Daoy (cell line): ENCODE measurements at places on chromosomes 13 and 19.

- DNase-seq, result no peak
Measured at GRCh38 chr13:34467450-34468083, 474.5 kb upstream of the NBEA start.

GRCh38 chr19:54154603-54155345, 4.7 kb downstream of the LENG1 start:
- no peak for DNase-seq

DNA sequence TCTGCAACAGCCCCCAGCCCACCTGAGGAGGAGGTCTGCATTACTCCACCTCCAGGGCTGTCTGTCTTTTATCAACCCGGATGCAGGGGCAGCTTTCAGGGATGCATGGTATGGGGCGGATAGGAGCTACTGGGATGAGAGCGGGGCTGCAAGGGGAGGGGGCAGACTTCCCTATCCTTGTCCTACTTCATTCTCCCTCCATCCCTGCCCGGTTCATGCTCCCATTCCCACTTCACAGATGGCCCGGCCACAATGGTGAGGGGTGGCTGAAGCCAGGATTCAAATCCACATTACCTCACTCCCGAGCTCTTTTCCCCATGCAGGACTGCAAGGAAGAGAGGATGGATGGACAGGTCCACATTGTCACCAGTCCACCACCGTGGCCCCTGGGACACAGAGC, 40.5 kb upstream of the VSTM2B start:
- DNase-seq, result no peak

GRCh38 chr19:44698492-44699201, at the start of gene CEACAM16:
CEACAM16 (plus strand) TSS chr19:44699151; CDS start chr19:44701457, 2,306 bp downstream.
- no peak for DNase-seq

DNA sequence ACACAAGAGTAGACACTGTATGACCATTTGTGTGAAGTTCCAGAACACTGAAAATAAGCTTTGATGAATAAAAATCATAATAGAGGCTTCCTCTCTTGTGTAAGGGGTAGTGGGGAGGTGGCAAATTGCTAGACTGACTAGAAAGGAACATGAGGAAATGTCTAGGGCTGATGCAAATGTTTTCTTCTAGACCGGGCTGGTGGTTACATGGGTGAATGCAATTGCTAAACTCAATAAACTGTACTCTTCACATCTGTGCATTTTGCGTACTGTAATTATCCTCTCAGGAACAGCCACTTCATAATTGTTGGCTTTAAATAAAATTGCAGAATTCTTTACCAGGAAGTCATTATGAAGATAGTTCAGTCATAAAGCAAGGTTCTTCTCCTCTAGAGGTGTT, 5.2 kb upstream of the KBTBD7 start:
- DNase-seq, result no peak

- no peak for DNase-seq
Measured at GRCh38 chr13:23752111-23753001, 136.8 kb downstream of the MIPEP start.

DNA sequence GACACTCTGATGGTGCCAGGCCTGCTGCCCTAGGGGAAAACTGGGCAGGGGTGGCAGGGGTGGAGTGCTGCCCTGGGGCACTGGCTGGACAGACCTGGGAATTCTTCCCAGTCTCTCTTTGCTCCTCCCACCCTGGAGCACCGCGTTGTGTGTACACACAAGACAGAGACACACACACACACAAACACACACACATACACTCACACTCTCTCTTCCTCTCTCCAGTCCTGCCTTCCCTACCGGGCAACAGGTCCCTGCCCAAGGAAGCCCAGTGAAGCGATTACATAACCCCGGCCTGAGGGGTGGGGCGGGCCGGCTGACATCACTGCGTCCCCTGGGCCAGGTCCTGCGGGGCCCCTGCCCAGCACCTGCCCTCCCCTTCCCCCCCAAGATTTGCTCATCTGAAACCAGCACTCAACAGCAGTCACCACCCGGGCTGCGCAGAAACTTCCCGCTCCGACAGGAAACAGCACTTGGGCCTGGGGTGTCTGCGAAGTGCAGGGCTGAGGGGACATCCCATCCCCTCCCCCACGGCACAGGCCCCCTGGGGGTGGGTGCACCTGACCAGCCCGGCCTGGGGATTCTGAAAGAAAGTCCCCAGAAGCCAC, 1.2 kb downstream of the MKNK2 start:
- peak; percentile 64 for DNase-seq

- DNase-seq, result no peak
Measured at GRCh38 chr19:15038294-15038693, 11.0 kb upstream of the CASP14 start.
